ENCODE measurements at places on chromosomes 3 and 15. TPM values are rescaled to one million over a fixed set of nuclear protein-coding genes. Genes with fewer than 3 reads are reported as not detected.

DNA sequence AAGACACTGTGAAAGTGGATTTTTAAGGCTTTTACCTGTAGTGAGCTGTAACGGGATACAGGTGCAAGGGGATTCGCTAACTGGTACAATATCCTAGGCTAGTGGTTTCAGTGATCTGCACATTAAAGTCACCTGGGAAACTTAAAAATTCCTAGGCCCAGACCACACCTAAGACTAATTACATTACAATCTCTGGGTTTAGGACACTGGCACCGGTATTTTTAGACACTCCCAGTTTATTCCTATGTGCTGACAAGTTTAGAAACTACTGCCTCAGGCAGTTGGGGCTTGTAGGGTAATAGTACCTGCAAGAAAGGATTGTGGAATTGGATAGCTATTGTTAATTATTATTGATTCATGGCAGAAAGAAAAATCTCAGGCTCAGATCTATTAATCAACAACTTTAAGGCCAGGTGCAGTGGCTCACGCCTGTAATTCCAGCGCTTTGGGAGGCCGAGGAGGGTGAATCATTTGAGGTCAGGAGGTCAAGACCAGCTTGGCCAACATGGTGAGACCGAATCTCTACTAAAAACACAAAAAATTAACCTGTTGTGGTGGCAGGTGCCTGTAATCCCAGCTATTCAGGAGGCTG is 50.4 kb upstream of the CASR start:
- no peak for DNase-seq

The PLXNB1 gene
- 259 TPM for total RNA-seq

The BOC gene
- 79.6 TPM for total RNA-seq

The GHSR gene
- total RNA-seq: not detected

The MYEF2 gene
- 20.1 TPM for total RNA-seq

GRCh38 chr15:73683777-73684580 is at the start of gene CD276:
Gene CD276, plus strand, starts transcription at chr15:73684383. Its CDS starts 15,257 bp downstream, at chr15:73699640.
- peak; percentile 68 for DNase-seq

- no peak for DNase-seq
Measured at GRCh38 chr3:54042259-54042823, 80.0 kb upstream of the CACNA2D3 start.

The EAF2 gene
- total RNA-seq: 9.3 TPM

GRCh38 chr3:115838786-115839185 is 215.5 kb downstream of the GAP43 start:
- no peak for DNase-seq

DNA sequence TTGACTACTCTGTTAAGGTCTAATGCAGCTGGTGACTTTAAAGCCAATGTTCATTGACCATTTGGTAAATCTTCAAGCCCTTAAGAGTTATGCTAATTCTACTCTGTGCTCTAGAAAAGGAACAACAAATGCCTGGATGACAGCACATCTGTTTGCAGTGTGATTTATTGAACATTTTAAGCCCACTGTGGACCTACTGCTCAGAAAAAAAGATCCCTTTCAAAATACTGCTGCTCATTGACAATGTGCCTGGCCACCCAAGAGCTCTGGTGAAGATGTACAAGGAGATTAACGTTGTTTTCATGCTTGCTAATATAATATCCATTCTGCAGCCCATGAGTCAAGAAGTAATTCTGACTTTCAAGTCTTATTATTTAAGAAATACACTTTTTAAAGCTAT is 110.8 kb downstream of the TBC1D5 start:
- no peak for DNase-seq

GRCh38 chr15:32104061-32104995 is 74.0 kb downstream of the CHRNA7 start:
- no peak for DNase-seq

The IL17RD gene
- total RNA-seq: 5.4 TPM

DNA sequence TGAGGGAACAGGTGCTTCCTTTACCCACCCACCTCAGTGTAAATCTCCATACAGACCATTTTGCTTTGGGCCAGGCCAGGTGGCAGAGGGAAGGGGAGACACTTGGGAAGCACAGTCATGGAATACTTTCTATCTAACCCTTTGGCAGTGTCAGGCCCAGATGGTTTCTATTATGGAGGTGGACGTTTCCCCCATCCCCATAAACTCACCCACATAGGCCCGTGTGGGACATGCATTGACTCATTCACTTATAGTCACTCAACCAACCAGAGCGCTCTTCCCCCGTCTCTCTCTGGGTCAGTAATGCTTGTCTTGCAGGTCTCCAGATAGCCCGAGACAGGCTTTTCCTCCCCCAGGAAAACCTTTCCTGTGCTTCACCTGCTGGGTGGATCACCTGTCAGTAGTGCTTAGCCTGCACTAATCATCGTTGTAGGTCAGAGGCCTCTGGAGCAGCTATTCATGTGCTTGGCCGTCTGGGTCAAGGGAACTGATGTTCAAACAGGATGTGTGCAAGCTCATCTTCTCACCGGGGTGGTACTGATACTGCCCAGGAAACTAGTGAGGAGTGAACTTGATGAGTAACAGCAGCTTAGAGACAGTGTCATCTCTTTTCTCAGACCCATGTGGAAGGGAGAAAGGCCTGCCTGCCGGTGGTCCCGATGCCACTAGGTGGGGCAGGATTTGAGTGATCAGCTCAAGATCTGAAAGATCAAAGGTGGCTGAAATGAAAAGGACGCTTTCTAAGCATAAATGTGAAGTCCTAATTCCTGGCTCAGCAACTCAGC is 67.1 kb downstream of the CEMIP start:
- no peak for DNase-seq

- no peak for DNase-seq
Measured at GRCh38 chr3:52703341-52703740, 2.2 kb downstream of the GLT8D1 start.

DNA sequence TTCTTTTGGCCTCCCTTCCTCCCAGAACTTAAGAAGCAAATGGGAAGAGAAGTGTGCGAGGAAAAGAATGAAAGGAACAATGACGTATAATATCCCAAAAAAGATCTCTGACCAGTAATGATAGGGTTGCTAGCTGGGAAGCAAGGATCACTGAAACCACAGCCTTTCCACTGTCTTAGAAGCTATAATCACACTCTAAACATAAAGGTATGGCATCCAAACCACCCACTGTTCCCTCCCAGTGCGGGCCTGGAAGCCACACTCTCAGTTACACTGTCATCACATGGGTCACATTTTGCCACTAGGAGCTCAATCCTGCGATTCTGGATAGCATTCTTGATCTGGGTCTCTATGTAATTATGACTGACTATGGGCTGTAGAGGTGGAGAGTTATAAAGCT is 131.6 kb upstream of the HACD2 start:
- DNase-seq: no peak

The IQCF5 gene
- total RNA-seq: not detected

The CPEB1 gene
- 3.7 TPM for total RNA-seq

DNA sequence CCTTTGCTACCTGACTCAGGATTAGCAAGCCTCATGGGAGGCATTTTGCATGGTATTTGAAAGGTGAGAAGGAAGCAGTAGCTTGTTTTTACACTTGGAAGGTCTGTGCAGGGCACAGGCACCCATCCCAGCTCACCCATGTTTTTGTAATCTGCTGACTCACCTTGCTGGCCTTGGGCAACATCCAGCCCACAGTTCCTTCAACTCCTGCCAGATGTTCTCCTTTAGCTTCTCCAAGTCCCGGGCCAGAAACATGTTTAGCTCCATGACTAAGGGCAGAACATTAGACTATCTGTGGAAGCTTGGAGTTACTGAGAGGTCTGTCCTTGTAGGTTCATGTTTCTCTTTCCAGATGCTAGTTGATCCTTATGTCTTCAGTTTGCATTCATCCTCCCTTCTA is 12.4 kb upstream of the ZNF770 start:
- no peak for DNase-seq

The FRMD5 gene
- 0.60 TPM for total RNA-seq

- DNase-seq: peak; percentile 66
Measured at GRCh38 chr3:48561045-48561736, 2.4 kb downstream of the UCN2 start.

DNA sequence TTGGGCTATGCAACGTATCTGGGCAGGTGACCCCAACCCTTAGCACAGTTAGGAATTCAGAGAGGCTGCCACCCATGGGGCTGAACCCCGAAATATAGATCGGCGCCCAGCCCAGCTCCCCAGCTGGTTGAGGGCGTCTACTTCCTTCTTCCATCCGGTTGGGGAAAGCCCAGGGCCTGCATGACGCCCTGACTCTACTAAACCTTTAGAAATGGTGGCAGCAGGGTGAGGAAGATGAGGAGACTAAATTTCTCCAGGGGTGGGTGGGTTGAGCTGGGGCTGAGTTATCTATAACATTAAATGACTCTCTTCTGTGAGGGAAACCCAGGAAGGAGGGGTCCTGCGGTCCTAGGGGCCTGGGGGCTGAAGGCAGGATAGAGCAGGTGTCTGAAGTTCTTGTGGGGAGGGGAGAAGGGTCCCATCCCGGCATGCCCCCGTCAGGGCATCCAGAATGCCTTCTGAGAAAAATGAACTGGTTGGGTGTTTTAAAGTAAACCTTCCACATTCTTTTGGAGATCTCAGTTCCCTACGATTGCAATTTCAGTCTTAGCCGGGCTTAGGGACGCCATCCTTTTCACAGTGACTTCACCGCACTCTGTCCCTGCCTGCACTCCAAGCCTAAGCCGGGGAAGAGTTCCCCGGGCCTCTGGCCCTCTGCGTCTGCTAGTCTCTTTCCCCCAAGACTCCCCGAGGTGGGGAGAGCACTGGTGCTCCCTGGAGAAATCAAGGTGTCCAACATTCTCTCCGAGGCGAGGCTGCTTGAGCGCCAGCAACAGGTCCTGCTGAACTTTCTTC is 28.5 kb downstream of the NR2F2 start:
- DNase-seq: no peak

- DNase-seq: no peak
Measured at GRCh38 chr3:46874430-46874829, 3.1 kb upstream of the PTH1R start.

DNA sequence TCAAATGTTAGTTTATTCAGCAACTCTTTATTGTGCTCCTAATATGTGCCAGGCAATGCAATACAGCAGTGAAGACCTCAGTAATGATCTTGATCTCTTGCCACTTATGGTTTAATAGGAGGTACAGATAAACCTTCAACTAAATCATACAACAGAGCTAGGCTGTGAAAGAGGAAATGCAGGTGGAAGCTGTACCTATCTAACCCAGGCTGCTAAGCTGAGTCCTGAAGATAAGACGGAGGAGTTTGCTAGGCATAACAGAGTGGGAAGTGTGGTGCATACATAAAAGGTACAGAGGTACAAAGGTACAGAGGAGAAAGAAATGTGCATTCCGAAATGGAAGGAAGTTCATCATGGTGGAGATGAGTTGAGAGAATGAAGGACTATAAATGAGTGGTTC is 35.0 kb downstream of the KBTBD8 start:
- DNase-seq: no peak

GRCh38 chr3:128993461-128994172 is at the start of gene CFAP92:
Gene CFAP92, minus strand, starts transcription at chr3:128994076. Its CDS starts 772 bp downstream, at chr3:128993304.
- peak; percentile 91 for DNase-seq

GRCh38 chr3:184757022-184757651 is 45.3 kb upstream of the MAGEF1 start:
- DNase-seq: peak; percentile 64

- no peak for DNase-seq
Measured at GRCh38 chr15:72037321-72037720, 80.6 kb downstream of the MYO9A start.

The CLRN1 gene
- not detected for total RNA-seq

- DNase-seq: no peak
Measured at GRCh38 chr3:138019281-138020069, 9.5 kb downstream of the CLDN18 start.

All from ureter (tissue), 1 donor.